ENCODE measurements at places on chromosomes 4 and X.

DNA sequence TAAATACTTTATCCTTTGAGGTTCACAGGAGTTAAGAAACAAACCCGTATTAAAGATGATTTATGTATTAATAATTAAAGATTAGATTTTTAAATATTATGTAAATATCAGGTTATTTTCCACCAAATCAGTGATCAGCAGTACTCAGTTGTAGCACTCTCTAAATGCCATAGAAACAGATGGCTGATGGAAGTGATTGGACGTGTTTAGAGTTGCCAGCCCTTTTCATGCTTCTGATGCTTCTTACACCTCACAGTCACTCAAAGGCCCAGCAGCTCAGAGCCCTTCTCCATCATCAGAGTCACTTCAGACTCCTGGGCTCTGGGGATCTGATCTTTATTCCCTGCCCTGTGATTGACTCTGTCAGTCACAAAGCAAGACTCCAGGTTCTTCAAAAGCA lies 170.1 kb upstream of the PGRMC2 start:
- H3K27me3 ChIP-seq: no peaks in the 10 kb centered on the region
- H3K27ac ChIP-seq: no peak overlapping the region
- H3K4me3 ChIP-seq: no peak overlapping the region
- H3K4me1 ChIP-seq: no peaks in the 10 kb centered on the region

GRCh38 chrX:17818726-17819125 lies 42.4 kb downstream of the RAI2 start:
- H3K4me1 ChIP-seq: no peaks in the 10 kb centered on the region
- H3K27ac ChIP-seq: no peak overlapping the region
- H3K27me3 ChIP-seq: no peaks in the 10 kb centered on the region

- no peaks in the 10 kb centered on the region for H3K36me3 ChIP-seq
- H3K27me3 ChIP-seq: no peaks in the 10 kb centered on the region
- H3K27ac ChIP-seq: no peak overlapping the region
- DNase-seq: no peak
- H3K4me3 ChIP-seq: no peak overlapping the region
Observed at GRCh38 chr4:79922011-79922410, 151.0 kb downstream of the ANTXR2 start.

DNA sequence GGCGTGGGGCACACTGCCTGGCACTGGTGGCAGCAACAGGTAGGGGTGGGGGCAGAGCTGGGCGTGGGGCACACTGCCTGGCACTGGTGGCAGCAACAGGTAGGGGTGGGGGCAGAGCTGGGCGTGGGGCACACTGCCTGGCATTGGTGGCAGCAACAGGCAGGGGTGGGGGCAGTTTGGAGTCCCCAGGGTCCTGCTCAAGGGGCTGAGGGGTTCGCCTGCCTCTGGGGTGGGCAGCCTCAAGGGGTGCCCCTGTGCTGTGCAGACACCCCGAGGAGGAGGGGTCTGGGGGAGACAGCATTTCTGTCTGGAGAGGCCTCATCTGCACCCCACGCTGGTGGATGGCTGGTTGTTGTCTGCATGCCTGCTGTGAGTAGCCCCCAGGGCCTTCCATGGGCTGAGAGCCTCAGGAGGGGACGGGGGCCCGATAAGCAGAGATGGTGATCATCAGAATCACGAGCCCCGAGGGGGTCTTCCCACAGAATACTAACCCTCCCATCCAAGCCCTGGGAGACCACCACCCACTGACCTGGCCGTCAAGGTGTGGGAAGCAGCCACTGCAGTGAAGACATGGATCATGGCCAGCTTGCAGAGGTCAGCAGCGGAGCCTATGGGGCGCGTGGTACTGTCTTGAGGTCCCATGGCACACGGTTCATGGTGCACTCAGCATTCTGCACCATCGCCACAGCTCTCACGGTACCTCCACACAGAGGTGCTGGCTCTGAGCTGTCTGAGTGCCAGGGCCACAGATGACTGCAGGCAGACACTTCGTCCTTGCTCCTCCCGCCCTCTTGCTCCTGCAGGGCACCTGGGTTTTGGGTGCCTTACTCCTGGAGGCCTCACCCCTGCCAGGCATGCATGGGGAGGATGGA lies 21.5 kb downstream of the NAT8L start:
- H3K4me3 ChIP-seq: no peak overlapping the region
- DNase-seq: no peak
- no peak overlapping the region for H3K27ac ChIP-seq
- no peaks in the 10 kb centered on the region for H3K36me3 ChIP-seq
- no peaks in the 10 kb centered on the region for H3K27me3 ChIP-seq

GRCh38 chrX:118974088-118974907 lies at the start of gene LONRF3:
Gene LONRF3, plus strand, starts transcription at chrX:118974618. Its CDS starts 163 bp downstream, at chrX:118974781.
- H3K27me3 ChIP-seq: peaks cover 42% of the 10 kb centered on the region
- H3K36me3 ChIP-seq: no peaks in the 10 kb centered on the region
- H3K4me3 ChIP-seq: peak within 1 kb of the TSS; percentile 52

DNA sequence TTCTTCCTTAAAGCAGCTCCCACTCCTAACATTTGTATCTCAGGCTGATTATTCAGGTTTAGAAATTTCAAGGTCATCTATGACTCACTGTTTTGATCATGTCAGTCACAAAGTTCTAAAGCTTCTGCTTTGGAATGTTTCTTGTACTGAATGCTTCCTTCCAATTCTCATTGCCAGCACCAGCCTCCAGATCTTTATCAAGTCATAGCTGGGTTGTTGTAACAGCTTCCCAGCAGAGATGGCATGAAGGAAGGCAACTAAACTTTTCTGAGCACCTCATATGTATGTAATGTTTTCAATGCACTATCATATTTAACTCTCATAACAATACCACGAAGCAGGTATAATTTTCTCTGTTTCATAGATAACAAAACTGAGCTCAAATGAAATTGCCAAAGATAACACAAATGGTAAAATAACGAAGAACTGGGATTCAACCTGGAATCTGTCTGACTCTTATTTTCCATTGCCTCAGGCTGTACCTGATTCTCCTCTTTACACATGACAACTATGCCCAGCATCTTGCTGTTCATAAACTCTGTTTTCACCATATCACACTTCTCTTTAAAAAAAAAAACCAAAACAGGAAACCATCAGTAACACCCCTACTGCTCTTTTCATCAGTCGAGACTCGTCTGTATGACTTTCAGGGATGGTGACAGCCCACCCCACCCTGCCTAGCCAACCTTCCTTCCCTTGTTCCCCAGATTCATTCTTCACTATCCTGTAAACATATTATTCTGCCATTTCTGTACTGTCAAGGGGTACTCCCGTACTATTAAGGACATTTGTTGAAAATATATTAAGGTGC lies 13.4 kb downstream of the TRPC3 start:
- no peak overlapping the region for H3K27ac ChIP-seq
- no peaks in the 10 kb centered on the region for H3K4me1 ChIP-seq
- H3K4me3 ChIP-seq: no peak overlapping the region
- DNase-seq: no peak
- no peaks in the 10 kb centered on the region for H3K36me3 ChIP-seq

DNA sequence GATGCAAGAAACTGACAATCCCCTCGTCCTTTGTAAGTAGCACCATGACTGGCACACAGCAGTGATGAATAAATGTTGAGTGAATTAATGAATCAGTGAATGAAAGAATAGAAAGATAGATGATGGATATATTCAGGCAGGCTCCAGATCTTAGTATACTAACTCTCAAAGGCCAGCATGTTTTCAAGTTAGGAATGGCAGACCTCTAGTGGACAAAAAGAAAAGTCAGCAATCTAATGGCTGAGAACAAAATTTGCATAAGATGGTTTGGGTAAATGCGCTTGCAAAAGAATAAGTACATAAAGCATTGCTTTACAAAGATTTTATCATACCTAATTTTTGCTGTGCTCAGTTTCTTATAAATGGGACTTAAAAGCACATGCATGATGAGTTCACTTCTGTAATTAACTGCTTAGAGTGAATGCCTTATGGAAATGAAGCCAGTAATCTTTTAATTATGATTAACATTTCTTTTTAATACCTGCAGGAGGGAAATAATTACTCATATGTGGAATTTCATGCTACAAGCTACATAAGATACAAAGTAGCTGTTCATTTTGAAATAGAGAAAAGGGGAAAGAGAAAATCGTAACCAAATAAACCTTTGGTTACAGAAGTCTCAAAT lies 126.9 kb upstream of the GPRIN3 start:
- DNase-seq: no peak
- no peaks in the 10 kb centered on the region for H3K36me3 ChIP-seq
- no peak overlapping the region for H3K27ac ChIP-seq
- H3K27me3 ChIP-seq: no peaks in the 10 kb centered on the region

GRCh38 chrX:41621222-41621723 lies 67.5 kb upstream of the GPR34 start:
- no peak overlapping the region for H3K27ac ChIP-seq
- H3K4me3 ChIP-seq: no peak overlapping the region
- no peaks in the 10 kb centered on the region for H3K27me3 ChIP-seq

DNA sequence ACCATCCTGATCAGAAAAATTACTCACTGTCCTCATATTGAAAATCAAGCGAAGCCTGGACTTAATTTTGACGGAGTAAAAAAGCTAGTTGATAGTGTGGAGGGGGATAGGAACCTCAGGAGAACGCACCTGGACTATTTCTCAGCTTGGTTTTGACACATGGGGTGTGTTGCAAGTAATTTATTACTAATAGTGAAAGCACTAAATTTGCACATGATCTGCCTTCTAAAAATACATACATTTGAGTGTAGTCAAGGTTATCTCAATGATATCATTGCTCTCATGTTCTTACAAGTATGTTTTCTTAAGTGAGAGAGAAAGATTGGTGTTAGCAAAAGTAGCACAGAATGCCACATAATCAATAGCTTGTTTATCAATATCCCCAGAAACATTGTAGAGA lies 29.5 kb downstream of the LRIT3 start:
- no peaks in the 10 kb centered on the region for H3K36me3 ChIP-seq
- H3K4me1 ChIP-seq: no peaks in the 10 kb centered on the region
- H3K27ac ChIP-seq: no peak overlapping the region
- no peaks in the 10 kb centered on the region for H3K27me3 ChIP-seq
- DNase-seq: no peak

DNA sequence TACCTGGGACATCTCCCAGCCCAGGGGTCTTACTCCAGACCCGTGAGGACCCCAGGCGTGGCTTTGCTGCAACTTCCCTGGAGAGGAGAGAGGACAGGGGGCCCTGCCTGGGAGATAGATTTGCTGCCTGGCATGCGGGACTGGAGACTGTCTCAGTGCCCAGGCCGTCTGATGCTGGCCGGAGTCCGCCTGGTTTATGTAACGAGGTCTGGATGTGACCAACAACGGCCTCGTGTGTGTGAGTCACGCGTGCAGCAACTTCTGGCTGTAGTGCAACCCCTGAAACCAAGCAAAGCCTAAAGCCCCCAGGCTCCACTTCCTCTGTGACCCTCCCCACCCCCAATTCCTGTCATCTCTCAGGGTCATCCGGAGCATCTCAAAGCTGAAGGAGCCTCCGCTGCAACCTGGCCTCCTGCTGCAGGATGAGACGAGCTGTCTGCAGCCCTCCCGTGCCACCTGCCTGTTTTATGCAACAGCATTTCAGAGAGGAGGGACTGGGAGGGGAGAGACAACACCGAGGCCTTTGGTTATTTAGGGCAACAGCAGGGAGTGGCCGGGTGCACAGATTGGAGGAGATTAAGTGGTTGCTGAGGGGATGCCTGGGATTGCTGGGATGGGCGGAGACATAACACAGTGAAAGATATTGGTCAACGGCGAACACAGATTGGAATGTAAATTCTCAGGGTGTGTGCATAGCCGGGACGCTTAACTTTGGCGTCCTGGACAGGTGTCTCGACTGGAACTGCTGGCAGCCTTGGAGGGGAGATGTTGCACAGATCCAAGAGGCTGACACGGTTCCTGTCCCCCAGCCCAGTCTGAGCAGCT lies 16.0 kb downstream of the XG start:
- no peak for DNase-seq
- H3K36me3 ChIP-seq: no peaks in the 10 kb centered on the region
- H3K4me1 ChIP-seq: no peaks in the 10 kb centered on the region

DNA sequence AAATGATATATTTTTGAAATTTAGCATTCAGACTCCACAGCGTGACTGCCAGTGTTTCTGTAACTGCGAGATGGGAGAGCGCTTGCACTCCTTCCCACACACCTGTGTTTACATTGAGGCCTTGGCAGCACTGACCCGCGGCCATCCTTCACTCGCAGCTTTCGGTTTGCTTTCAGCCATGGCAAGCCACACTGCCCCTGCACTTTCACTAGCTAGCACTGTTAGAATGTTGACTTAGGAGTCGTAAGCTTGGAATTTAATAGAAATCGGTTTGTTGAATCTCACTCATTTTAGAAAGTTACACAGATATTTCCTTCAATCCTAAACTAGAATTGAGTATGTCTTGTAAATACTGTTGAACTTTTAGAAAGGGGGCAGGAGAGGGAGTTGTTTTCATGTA lies 136.2 kb downstream of the CFAP299 start:
- H3K4me1 ChIP-seq: peaks cover 19% of the 10 kb centered on the region
- H3K36me3 ChIP-seq: no peaks in the 10 kb centered on the region
- no peak overlapping the region for H3K27ac ChIP-seq

DNA sequence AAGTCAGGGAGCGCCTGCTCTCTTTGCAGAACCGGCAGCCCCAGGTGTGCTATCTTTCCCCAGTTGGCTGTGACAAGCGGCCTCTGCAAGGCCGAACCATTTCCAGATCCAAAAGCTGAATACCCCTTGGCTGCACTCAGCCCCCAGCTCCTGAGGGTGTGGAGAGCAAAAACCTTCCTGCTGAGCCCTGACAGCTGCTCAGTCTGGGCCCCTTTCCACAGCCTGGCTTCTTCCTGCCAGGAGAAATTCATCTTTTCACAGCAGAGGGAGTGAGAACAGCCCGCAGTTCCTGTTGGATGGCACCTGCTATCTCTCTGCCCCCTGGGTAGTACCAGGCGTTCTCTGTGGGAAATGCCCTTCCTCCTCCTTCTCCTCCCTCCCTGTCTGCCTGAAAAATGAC lies 78.4 kb downstream of the DRD5 start:
- H3K27me3 ChIP-seq: no peaks in the 10 kb centered on the region
- H3K4me1 ChIP-seq: no peaks in the 10 kb centered on the region
- H3K4me3 ChIP-seq: no peak overlapping the region

- DNase-seq: no peak
- no peak overlapping the region for H3K4me3 ChIP-seq
- H3K27me3 ChIP-seq: no peaks in the 10 kb centered on the region
- no peak overlapping the region for H3K27ac ChIP-seq
Observed at GRCh38 chr4:153064571-153064970, 128.4 kb downstream of the FHDC1 start.

- no peaks in the 10 kb centered on the region for H3K27me3 ChIP-seq
- H3K27ac ChIP-seq: peak within 1 kb of the TSS; percentile 95
- DNase-seq: peak; percentile 5
- H3K36me3 ChIP-seq: no peaks in the 10 kb centered on the region
Observed at GRCh38 chr4:158209825-158210807, at the start of gene TMEM144. Gene TMEM144, plus strand, starts transcription at chr4:158210486. Its CDS starts 2,182 bp downstream, at chr4:158212668.

Measured in esophagus squamous epithelium (tissue), 5 donors.